ENCODE measurements at places on chromosomes 1 and 21.

DNA sequence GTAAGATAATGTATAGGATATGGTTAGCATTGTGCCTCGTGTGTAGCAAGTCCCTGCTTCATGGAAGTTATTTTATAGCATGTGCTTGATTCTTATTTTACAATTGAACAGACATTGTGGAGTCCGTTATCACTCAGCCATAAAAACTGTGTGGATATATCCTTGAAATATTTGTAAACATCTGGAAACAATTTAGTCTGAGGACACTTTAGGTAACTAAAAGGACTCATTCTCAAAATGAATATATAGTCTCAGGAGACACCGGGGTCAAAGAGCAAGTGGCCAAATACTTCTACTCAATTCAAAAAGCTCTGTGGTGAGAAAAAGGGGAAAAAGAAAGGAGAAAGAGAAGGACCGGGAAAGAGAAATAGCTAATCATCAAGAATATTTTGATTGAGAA lies 23.7 kb downstream of the PRRX1 start:
- DNase-seq, result no peak

DNA sequence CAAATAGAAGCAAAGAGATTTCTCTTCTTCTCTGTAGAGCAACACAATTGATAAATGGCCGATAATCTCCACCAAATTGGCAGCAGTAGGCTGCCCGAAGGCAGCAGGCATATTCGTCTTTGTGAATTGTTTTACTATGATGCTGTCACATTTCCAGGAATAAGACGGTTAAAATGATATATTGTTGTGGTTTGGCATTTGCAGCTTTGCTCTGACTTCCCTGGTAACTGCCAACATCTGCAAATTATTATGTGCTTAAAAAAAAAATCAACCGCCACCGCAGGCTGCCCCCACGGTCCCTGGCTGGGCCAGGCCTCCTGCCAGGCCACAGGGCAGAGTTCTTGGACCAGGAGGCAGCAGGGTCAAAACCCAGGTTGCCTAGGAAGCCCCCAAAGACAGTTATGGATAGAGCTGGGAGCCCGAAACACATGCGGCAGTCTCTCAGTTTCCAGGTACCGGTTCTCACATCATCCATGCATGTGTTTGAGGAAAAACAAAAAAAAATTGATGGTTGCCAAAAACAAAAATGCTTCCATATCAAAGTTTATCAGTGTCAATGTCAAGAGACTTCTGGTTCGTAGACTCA lies 179.3 kb downstream of the ETS2 start:
- no peak for DNase-seq

- no peak for DNase-seq
These were observed 11.9 kb downstream of the WLS start for GRCh38 chr1:68220420-68220819.

DNA sequence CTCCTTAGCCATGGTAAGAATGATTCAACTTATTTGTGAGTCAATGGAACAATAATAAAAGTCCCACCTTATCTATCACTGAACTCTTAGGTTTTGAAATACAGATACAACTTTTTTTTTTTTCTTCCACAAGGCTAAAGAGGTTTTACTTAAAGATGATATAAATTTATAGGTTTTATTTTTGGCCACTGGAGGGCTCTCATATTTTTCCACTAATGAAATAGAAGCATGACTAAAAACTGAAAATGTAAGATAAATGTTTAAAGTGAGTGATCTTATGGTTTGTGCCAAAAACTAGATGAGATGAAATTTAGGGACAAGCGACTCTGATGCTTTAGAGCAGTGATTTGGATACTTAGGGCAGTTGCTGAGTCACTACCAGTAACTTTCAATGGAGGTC lies 499.0 kb downstream of the NUF2 start:
- no peak for DNase-seq

DNA sequence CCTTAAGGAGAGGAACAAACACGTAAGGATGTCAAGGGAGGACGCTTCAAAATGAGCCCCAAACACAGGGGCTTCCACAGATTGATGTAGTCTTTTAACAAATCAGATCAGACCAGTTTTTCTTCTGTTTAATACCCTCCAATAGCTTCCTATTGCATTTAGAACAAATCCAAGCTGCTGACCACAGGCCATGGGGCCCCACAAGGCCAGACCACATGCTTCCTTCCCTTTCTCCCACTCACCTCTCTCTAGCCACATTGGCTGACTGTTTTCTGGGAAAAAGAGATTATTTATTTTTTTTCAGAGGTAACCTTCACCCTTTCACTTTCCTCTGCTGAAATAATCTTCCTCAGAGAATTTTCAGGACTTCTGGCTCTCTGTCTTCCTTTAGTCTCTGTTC lies 380.6 kb downstream of the SIPA1L2 start:
- no peak for DNase-seq

All from right renal pelvis (tissue), 4 donors.